Fibroblast of upper back skin (primary cell): ENCODE measurements at places on chromosomes 16 and 17.

DNA sequence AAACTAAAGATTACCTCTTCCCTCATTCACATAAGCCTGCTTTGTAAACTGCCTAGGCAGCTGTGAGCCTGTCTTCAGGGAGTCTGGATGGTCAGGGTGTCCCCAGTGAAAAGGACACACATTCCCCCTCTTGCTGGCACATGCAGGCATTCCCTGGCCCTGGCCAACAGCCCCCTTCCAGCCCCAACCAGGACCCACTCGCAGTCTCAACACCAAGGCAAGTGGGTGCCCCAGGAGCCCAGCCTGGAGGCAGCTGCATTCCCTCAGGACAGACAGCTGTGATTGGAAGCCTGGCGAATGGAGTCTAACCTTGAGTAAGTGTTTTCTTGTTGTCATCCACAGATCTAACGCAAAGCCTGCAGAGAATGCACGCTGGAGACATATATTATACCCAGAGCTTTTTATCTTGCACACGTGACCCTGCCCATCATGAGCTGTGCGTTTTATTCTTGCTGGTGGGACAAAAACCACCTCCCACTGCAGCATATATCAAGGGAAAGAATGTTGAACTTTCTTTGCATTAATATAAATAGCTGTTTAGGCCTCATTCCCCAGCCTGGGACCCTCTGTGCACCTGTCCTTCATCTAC lies 95.0 kb upstream of the LHX1 start:
- no peak for DNase-seq

- no peak for DNase-seq
Measured at GRCh38 chr16:66372898-66373155, 6.3 kb downstream of the CDH5 start.

GRCh38 chr16:22397464-22397863 lies 23.0 kb upstream of the CDR2 start:
- peak; percentile 98 for DNase-seq

DNA sequence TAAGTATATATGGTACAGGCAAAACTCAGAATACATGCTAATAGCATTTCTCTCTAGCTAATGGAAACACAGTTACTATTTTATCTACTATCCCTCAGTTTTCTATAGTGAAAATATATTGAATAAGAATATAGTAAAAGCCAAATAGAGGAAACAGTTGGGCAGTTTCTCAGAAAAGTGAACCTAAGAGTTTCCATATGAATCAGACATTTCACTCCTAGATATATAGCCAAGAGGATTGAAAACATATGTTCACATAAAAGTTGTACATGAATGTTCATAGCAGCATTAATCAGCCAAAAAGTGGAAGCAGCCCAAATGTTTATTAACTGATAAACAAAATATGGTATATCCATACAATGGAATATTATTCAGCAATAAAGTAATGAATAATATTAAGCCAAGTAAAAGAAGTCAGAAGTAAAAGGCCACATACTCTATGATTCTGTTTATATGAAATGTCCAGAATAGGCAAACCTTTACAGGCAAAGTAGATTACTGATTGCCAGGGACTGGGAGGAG lies 134.6 kb downstream of the CYB561 start:
- peak; percentile 36 for DNase-seq

DNA sequence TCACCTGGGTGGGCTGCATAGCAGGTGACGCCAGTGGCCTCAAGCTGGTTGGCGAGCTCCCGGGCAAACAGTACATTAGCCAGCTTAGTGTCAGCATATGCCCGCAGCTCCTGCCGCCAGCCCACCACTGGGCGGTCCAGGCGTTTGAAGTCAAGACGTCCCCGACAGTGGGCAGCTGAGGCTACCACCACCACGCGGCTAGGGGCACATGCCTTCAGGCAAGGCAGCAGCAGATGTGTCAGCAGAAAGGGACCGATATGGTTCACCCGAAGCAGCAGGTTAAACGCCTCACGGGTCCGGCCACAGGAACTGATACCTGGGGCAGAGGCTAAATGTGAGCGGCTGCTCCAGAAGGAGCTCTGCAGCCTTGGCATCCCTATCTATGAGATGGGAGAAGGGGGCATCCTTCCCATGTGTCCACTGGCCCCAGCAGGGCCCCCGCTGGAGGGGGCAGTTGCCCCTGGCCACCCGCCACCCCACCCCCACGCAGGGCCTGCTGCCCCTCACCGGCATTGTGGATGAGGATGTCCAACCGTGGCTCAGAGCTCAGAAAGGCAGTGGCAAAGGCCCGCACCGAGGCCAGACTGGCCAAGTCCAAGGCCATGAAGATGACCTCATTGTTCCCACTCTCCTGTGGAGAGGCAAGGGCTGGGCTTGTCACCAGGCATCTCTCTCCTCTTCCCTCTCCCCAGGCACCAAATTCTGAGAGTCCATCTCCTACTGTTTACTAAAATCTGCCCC lies 1.7 kb downstream of the DHRS13 start:
- DNase-seq = no peak

DNA sequence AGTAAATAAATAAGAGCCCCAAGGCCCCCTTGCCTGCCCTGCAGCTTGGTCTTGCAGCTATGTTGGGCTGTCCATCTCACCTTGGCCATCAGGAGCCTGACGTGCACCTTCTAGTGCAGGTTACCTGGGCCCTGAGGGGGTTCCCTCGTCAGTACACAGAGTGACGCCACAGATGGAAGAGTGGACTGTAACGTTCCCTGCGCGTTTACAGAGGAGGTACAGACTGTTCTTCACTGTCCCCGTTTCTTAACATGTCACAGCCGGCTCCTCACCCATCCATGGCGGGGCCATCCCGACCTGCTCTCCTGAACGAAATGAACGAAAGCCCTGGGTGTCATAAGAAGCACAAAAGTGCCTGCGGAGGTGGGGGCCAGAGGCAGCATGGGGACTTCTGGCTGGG lies 15.9 kb upstream of the FASN start:
- no peak for DNase-seq

- DNase-seq = no peak
Measured at GRCh38 chr17:73288534-73289302, 23.1 kb downstream of the CDC42EP4 start.

DNA sequence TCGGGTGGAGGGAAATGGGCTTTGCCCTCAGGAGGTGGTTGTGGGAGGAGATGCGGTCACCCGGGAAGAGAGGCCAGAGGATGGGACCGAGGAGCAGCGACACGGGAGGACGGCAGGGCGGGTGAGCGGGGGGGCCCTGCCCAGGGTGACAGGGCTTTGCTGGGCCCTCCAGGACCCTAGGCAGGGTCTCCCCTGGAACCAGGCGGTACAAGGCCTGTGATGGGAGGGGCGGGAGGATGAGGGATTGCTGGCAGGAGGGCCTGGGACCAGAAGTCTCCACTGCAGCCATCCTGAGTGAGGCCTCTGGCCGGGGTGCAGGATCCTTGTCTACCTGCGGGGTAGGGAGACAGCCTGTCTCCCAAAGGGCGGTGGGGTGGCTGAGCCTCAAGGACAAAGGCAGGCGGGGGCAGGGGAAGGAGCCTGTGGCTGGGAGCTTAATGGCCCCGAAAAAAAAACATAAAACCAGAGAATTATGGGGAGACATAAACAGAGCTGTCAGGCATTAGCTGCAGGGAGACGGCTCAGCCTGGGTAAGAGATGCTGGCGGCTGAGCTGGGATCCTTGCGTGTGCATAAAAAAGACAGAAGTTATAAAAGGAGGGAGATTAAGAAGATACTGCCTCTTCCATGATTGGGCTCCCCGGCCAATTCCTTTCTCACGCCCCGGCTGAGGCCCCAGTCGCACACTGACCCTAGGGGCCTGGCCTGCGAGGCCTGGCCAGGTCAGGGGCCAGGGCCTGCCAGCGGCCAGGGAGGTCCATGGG lies 66.7 kb downstream of the SREBF1 start:
- DNase-seq = no peak

- peak; percentile 13 for DNase-seq
Measured at GRCh38 chr16:57226701-57227621, 18.1 kb upstream of the ARL2BP start.

DNA sequence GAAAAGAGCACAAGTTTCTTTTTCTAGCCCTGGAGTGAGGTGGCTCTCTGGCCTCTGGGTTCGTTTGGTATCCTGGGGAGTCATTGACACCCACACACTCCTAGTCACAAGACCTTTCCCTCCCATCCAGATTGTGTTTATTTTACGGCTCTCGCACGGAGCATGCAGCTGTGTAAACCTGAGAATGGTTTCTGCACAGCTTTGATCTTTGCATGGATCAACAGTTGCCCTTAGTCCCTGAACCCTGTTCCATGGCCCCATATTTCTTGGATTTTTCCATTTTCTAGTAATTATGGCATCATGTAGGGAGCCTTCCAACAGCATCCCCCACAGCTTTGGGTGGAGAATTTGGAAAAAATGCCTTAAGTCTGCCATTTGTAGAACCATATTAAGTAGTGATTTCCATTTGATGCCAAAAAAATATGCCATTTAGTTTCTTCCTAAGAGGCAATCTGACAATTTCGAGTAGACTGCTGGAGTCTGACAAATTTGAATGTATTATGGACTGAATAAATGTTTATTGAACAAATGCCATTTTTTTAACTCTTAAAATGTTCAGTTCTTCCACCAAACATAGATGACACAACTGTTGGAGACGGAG lies 197.7 kb downstream of the WWOX start:
- no peak for DNase-seq

GRCh38 chr17:6696906-6697305 lies 16.3 kb downstream of the SLC13A5 start:
- no peak for DNase-seq

DNA sequence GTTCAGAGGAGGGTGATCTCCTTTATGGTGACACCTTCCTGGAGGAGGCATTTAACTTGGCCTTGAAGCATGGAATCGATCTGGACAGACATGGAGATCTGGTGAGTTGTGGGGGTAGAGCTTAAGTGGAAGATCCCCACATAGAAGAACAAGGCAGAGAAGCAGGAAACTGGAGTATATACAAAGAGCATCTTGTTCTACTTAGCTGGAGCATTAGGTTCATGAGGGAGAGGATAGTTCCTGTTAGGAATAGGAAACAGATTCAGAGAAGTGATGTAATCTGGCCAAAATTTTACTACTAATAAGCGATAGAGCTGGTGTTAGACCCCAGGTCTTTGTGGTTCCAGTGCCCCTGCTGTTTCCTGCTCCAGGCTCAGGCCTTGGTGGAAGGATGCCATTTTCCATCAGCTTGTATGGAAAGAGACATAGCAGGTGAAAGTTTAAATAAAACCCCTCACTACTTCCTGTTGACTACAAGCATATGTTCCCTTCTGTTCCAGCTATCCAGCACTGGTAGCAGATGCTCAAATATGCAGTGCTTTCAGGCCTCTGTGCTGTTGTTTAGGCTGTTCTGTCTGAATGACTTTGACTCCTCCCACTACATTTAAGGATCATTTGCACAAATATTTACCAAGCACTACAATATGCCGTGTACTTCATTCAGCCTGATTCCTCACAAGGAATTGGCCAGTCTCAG lies 9.4 kb downstream of the RPAIN start:
- DNase-seq = no peak

DNA sequence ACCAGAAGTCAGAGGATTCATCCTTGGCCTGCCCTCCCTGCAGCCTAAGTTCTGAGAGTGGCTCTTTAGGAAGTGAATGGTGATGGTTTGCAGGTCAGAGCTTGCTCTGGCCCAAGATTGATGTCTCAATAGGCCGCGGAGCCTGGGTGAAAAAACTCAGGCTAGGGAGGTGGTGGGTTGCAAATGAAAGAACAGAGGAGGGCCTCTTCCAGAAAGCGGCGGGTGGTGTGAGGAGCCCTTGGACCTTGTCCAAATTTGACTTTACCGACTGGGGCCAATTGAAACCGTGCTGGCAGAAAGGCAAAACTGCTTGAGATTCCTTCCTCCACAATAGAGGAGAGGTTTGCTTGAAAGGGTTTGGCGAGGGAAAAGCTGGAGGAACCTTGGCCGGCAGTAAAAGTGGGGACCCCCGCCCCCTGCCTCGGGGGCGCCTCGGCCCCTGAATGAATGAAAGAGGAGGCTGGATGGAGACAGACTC lies 331.3 kb downstream of the SEC14L1 start:
- DNase-seq = peak; percentile 95

GRCh38 chr16:79864032-79864780 lies 263.7 kb upstream of the MAF start:
- DNase-seq = no peak

GRCh38 chr17:10215286-10215685 lies 16.9 kb upstream of the GAS7 start:
- DNase-seq = no peak

DNA sequence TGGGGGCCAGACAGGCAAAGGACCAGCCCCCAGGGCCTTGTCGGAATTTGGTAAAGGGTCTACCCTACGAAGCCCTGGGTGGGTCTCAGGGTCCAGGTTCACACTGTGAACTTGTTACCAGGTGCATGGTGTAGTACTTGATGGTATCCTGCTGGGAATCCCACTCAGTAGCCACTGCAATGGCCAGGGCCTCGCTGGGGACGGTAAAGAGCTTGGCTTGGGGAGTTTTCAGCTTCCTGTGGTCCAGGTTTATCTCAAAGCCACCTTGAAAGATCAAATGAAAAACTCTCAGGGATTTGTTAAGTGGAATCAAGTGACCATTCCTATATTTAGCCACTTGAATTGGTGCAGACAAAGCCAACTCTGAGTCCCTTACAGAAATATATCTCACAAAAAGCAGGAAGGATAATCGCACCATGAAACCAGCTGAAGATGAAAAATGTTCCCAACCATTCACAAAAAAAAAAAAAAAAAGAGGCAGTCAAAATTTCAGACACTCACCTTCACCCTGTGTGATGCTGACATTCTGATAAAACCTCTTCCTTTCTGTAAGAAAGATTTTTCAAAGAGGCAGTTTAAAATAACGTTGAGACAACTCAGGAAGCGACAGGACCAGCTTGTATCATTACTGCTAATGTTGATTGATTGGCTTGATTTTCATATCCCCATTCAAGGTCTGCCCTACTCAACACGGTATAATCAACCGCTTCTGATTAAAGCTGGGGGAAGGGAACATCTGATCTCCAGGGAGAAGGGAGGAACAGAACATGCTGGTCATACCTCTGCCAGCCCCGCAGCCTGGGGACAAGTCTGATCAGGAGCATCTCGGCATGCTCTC lies 10.6 kb downstream of the ATPAF2 start:
- no peak for DNase-seq

DNA sequence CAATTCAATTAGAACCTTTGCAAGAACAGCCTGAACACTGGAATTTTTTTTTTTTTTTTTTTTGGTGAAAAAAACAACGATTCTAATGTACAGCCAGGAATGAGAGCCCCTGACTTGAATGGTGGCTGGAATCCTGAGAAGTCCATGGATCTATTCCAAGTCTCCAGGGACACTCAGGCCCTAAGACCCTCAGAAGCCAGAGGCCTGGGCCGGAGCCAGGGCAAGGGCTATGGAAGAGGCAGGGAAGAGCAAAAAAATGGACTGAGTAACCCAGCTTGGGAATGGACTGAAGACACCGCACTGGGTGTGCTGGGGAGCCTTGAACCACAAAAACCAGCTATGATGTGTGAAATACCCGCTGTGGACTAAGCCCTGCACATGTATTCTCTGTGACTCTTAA lies 60.3 kb upstream of the LHX1 start:
- DNase-seq = no peak

DNA sequence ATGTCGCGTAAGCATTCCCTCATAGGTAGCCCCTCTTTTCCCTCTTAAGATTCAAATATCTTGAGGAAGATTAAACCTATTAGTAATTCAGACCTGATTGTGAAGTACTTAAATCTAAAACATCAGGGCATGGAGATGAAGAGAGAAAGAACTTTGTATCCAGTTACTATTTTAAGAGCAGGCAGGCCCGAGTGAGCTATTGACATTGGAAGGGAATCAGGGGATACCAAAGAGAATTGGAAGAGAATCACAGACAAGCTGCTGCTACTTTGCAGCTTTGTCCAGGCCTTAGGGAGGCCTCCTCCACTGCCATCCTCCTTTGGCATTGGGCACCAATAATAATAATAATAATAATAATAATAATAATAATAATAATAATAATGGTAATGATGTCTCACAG lies 170.5 kb downstream of the MRTFB start:
- DNase-seq = no peak
